Mesenchymal stem cell (in vitro differentiated cells and primary cell): ENCODE measurements at places on chromosomes 5 and 9.
A peak's percentile ranks its signal among the peaks of the same experiment; 100 is the strongest.

DNA sequence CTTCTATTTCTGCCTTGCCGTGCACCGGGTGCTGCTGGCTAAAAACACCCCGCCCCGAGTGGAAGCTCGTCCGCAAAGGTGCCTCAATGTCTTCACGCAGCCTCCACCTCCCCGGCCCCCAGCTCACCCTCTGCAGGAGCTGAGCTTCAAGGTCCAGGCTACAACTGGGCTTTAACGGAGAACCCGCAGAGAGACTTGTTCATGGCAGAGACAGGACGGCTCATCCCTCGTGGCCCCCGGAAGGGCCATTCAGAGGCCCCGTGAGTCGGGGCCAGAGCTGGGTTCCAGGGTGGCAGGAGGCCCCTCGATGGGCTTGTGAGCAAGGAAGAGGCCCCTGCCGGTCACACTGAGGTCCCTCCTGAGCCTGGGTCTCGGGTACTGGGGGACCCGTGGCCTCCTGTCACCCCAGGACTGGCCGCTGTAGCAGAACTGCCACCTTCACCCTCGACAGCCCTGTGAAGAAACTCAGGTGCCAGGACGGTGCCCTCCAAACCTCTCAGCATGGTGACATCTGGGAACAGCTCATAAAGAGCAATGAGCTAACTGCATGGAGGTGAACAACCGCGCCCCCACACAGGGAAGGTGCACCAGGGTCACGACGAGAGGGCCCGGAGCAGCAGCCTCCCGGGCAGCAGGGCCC, 58.0 kb upstream of the UBAC1 start:
- H3K36me3 ChIP-seq, result peaks cover 87% of the 10 kb centered on the region
- no peak overlapping the region for H3K4me3 ChIP-seq
- no peaks in the 10 kb centered on the region for H3K27me3 ChIP-seq

DNA sequence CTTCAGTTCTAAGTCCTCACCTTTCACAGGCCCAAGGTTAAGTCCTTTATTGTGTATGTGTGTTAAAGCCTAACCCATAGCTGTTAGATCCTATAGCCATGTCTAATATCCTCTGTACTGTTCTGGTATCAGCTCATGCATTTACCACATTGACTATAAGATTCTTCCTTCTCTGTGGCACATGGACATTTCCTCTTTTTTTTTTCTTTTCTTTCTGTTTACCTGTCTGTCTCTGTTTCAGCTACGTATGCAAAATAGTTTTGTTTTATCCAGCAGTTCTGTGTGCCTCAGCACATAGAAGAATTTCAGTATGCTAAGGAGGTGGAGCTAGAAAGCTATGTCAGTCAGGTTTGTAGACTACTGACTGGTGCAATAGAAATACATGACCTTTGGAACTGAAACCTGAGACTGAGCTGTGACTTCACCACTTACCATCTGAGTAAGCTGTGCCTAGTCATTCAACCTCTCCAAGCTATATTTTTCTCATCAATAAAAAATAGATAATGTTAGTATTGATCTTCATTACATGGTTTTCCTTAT, 155.6 kb upstream of the VLDLR start:
- H3K27me3 ChIP-seq, result no peaks in the 10 kb centered on the region
- H3K27ac ChIP-seq, result no peak overlapping the region
- DNase-seq, result no peak
- no peaks in the 10 kb centered on the region for H3K4me1 ChIP-seq
- no peaks in the 10 kb centered on the region for H3K36me3 ChIP-seq

DNA sequence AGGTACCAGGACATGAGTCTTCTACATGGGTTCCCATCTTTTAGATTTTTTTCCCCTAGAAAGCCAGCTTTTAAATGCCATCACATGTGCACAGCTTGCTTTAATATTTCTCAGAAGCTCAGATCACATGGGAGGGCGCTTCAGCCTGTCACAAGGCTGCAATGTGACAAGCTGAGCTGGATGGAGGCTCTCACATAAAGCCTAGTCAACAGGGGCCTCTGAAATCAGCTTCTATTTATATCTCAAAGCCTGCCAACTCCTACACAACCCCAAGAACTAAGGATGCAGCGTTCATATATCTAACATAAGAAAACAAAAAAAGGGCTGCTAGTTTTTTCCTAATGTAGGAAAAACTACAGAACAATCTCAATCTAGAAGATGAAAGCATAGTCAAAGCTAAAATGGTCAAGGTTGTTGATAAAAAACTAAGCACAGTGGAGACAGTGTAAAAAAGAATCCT, 2.3 kb downstream of the ZFAND5 start:
- no peaks in the 10 kb centered on the region for H3K27me3 ChIP-seq
- H3K27ac ChIP-seq, result peak overlapping the region; percentile 50
- DNase-seq, result peak; percentile 90
- H3K4me1 ChIP-seq, result no peaks in the 10 kb centered on the region
- peaks cover 48% of the 10 kb centered on the region for H3K36me3 ChIP-seq

DNA sequence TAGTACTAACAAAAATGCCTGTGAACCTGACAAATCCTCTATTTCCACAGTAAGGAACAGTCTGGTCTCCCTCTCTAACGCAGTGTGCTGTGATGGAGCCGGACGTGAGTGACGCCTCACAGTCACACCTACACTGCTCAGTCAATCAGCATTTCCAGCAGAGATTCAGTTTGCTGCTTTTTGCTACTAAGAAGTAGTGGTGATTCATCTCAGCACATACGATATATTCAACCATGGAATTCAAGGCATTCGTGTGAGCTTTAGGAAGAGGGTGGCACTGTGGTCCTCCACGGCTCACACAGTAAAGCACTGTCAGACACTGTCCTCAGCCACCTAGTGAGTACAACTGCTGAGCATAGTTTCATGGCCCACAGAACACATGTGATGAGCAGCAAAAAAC, 70.9 kb downstream of the SETX start:
- no peak overlapping the region for H3K4me3 ChIP-seq
- H3K27ac ChIP-seq, result peak overlapping the region; percentile 4

DNA sequence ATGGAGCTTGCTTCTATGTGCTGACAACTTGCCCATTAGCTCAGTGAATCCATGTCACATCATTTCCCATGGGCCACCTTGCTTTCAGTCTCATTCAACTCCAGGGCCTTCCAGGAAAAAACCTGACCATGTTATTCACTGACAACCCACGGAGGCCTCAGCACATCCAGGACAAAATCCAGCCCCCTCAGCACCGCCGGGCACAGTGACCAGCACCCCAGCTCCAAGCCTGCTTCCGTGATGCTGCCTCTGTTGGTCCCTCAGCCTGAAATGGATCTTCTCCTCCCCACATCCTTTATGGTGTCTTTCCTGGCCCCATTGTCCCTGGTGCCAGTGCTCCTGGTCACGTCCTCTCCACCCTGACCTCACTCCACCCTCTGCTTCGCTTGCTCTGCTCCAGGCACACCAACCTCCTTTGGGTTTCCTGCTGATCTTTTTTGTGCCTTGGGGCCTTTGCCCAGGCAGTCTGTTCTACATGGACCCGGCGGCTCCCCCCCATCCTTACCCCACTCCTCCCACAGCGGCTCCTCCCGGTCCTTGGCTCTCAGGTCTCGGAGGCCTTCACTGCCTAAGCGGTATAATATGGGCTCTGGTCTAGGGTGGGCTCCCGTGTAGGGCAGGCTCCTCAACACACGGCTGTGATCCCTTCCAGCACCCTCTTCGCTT, 25.0 kb downstream of the ANKS6 start:
- no peaks in the 10 kb centered on the region for H3K4me1 ChIP-seq
- no peak overlapping the region for H3K27ac ChIP-seq
- DNase-seq, result no peak
- H3K36me3 ChIP-seq, result peaks cover 55% of the 10 kb centered on the region
- no peak overlapping the region for H3K4me3 ChIP-seq
